T follicular helper cell (primary cell): ENCODE measurements at places on chromosomes 5 and 9.

DNA sequence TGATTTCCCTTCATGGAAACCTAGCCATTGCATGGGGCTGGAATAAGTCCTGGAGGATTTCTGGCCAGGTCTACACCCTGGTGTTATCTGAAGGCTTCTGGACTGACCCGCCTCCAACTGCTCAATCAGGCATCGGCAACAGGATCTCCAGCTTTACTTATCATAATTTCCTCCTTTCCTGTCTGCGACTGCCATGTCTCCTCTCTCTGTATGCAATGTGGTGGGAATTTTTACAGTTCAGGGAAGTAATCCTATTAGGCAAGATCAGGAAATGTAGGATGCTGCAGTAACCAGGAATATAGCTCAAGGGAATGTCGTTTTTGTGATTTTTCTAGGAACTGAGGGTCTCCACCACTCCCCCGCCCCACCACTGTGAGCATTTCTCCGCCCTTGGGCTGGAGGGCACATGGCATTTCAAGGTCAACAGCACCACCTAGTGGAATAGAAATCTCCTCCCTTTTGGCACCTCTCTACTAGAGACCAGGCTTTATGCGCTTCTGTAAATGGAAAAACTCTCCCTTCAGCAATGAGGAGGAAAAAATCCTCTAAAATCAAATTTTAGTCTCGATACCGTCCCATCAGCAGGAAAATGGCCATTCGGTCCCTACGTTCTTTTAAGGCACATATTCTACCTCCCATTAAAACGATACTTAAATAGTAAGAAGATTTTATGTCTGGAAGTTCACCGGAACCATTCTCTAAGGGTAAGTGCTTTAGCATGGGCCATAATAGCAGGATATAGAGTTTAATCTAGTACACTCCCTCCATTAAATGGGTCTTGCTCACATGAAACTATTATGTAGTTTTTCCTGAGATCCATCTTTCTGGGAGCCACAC lies 93.0 kb downstream of the YTHDC2 start:
- peak; percentile 24 for DNase-seq

- no peak for DNase-seq
These were observed 91.1 kb downstream of the ZNF608 start for GRCh38 chr5:124655251-124655917.

DNA sequence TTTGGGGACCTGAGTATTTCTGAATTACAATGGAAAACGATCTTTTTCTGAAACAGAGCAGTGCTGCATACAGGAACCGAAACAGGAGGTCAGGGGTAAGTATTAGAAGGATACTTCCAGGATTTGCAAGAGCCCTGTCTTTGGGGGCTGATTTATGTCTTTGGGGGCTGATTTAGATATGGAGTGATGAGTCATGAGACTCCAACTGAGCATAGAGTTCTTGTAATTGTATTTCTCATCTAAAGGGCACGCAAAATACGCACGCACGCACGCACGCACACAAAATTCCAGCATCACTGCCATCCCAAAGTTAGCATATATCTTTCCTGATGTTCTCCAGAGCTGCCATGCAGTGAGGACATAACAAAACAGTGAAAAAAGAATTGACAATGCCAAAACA lies 414.8 kb upstream of the CCNH start:
- DNase-seq, result no peak

GRCh38 chr9:34956648-34957047 lies 1.4 kb upstream of the PHF24 start:
- DNase-seq, result no peak

GRCh38 chr5:114174837-114175236 lies 187.0 kb upstream of the KCNN2 start:
- no peak for DNase-seq

DNA sequence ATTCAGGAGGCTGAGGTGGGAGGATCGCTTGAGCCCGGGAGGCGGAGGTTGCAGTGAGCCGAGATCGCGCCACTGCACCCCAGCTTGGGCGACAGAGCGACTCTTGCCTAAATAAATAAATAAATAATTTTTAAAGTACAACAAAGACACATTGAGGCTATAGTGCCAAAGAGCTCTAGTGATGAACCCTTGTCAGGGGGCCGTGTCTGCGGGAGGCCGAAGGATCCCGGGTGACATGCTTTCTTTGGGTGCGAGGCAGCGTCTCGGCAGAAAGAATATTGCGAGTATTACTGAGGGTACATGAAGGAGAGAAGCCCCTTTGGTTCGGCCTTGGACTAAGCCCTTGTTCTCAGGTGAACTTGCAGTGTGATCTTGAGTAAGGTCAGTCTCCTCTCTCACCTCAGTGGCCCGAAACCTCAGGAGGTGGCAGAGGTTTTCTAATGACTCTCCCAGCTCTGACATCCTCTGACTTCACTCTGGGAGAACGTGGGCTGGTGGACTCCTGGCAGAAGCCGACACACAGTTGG lies 397 bp upstream of the RECK start:
- DNase-seq, result no peak

GRCh38 chr9:32523910-32524309 lies 2.1 kb downstream of the RIGI start:
- DNase-seq, result no peak

DNA sequence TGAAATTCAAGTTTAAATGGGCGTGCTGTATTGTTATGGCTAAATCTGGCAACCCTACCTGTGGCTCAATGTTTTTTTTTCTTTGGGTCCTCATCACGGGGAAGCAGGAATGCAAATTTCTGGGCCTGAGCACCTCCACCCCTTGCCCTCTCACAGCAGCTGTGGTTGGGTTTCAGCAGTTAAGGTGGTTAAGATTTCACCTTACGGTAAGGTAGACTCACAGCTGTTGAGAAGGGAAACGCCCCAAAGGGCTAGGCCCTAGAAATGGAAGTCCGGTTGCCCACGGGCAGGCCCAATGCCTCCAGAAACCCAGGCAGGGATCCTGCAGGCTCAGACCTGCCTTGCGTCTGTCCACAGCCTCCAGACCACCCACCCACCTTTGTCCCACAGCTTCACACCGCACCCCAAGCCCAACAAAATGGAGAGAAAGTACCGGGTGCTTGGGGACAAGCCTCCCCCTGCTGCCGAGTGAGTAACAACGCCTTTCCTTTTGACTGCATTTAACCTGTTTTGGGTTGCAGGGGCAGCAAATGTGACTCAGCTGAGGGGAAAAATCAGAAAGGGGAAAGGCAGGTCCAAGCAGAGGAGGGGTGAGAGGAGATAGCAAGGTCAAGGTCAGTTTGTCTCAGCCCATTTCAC lies 48.1 kb upstream of the TDRD7 start:
- no peak for DNase-seq

- DNase-seq, result no peak
These were observed 34.1 kb downstream of the SIL1 start for GRCh38 chr5:139164020-139164419.

- no peak for DNase-seq
These were observed 133.4 kb upstream of the CDH9 start for GRCh38 chr5:27171761-27172261.

- no peak for DNase-seq
These were observed 83.1 kb downstream of the FGF1 start for GRCh38 chr5:142602720-142603245.

DNA sequence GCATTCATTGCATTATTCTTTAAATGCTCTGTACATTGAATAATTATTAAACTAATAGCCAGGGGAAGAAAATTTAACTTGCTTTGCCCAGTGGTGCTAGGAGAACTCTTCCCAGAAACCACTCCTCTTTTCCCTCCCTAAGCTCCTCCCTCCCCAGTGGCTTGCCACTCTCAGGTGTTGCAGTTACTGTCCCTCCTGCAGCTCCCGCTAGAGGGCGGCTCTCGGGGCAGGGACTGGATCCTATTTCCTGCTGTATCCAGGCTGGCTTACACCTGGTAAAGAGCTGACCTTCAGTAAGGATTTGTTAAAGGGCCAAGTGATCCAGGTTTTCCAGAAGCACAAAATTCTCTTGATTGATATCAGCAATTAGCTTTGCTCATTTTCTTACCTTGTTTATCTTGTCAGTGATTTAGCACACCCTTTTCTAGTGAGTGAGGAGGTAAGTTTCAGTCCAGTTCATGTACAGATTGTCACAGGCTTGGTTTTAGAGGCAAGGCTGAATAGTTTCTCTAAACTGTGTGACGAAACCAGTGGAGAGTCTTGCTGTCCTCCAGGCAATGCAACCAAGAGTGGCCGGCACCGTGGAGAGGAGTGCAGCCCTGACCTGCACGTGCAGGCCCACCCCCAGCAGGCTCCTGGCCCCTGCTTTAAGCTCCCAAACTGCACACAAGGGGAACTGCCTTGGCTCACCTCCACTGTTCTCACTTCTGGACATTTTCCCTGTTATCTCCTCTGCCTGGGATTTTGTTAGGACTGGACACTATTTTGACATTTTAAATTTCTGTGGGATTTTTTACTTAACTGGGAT lies 423.8 kb downstream of the SPOCK1 start:
- no peak for DNase-seq

- no peak for DNase-seq
These were observed 92.2 kb upstream of the ADAMTS19 start for GRCh38 chr5:129367883-129368282.

DNA sequence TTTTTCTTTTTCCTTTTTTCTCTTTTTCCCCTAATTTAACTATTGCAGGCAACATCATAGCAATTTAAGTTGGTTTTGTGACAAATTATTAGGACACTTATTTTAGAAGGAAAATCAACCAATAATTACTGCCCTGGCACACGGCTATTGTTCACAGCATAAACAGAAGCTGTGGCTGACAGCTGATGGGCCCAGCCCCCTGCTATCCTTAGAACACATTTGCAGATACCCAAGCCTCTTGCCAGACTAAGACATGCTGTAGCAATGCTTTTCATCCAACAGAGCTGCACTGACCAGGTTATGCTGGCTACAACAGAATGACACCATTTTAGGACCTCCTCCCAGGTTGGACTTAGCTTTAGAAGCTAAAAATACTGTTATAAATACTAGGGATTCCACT lies 852.7 kb upstream of the DMAC1 start:
- DNase-seq, result no peak

- DNase-seq, result no peak
These were observed 27.5 kb downstream of the AMBP start for GRCh38 chr9:114050646-114051045.

DNA sequence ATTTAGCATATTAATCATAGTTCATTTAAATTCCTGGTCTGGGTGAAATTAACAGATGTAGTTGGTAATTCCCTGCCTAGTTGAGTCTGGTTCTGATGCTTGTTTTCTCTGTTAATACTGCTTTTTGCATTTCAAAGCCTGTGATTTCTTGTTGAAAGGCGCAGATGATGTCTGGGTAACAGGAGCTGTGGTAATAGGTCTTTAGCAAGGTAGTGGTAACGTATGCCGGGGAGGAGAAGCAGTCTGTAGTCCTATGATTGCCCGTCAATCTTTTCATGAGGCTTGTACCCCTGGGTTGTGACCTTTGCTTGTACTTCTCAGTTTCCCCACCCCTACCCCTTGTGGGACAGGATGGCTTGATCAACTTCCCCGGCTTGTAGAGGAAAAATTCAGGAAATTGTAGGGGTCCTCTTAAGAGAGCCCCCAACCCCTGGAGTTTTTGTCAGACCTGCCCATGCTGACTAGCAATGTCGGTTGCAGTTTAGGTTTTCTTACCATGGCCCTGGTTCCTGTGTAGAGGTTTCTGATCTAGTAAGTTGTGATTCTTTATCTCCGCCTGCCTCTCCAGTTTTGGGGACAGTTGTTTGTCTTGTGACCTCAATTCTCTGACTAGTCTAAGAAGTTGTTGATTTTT lies 55.4 kb downstream of the SPIN1 start:
- DNase-seq, result no peak

- DNase-seq, result no peak
These were observed 290.8 kb upstream of the MPDZ start for GRCh38 chr9:13570068-13570974.

DNA sequence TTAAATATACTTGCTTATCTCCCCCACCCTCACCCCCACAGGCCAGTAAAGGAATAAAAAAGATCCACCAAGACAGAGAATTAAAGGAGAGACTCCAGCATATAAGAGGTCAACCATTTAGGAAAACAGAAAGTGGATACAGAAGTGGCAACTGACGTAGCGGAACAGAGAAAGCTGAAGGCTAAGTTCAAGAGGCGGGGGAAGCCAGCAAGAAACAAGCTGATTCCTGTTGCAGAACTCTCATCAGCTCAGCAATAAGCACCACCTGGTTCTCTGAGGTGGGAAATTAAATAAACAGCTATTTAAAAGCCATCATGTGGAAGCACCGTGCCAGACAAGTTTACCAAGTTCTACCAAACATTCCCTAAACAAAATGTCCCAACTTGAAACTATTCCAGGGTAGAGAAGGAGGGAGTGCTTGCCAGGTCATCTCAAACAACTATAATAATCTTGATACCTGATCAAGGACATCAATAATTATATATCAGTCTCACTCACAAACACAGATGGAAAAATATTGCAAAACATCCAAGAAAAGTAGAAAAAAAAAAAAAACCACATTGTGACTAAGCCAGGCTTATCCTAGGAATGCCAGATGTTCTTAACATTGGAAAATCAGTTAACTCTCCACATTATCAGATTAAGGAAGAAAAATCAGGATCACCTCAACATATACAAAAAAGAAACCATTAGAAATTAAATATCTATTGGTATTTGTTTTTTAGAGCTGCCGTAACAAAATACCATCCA lies 7.3 kb upstream of the ARL15 start:
- DNase-seq, result no peak

GRCh38 chr5:12777342-12777741 lies 873.1 kb upstream of the CTNND2 start:
- no peak for DNase-seq

- no peak for DNase-seq
These were observed 82.7 kb upstream of the CLINT1 start for GRCh38 chr5:157941616-157942015.

DNA sequence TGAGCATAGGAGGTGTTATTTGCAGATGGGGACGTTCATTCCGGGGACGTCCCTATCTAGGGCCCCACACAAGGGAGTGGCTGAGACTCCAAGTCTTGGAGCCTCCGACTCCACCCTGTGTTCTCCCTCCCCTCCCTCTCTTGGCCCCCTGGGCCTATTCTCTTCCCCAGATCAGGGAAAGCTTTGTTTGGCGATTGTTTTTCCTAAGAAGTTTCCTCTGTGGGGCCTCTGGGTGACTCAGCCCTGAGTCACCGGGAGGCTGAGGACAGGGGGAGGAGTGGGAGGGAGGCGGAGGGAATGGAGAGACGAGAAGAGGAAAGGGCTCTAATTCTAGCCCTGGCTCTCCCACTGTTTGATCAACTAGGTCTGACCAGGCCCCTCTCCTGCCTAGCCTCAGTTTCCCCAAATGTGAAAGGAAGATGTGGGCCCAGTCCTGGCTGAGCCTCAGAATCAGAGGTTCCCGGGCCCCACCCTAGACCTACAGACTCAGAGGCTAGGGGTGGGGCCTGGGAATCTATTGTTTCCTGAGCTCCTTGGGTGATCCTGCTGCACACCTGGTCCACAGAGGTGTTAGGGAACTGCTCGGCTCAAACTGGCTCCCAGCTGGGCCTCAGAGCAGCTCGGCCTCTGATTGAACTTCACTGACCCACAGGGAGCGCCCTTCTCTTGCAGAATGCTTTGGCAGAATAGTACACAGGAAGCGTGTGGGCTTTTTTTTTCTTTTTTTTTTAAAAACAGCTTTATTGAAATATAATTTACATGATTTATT lies 19.2 kb downstream of the GSN start:
- DNase-seq, result no peak
